PC-3 (cell line): ENCODE measurements at places on chromosomes 4 and X. TPM values are rescaled to one million over a fixed set of nuclear protein-coding genes. Genes with fewer than 3 reads are reported as not detected.

DNA sequence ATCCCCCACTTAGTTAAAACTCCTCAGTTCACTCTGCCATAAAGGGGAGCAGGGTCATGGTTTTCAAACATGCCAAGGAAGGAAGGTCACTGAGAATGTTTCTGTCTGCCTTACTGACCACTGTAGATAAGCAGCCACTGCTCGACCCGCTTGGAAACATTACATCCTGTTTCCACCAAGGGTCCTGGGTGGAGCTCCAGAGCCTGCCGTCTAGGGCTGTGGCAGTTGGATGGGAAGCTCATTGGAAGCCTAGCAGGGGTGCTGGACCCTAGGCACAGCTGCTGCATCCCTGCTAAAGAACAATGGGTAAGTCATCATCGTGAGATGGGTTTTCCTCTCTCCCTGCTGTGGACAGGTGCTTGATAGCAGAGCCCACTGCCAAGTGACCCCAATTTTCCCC lies 76.0 kb upstream of the SRD5A3 start:
- H3K36me3 ChIP-seq: no peaks in the 10 kb centered on the region
- H3K27me3 ChIP-seq: peaks cover 60% of the 10 kb centered on the region
- H3K27ac ChIP-seq: no peak overlapping the region
- H3K4me1 ChIP-seq: no peaks in the 10 kb centered on the region
- H3K4me3 ChIP-seq: no peak overlapping the region

Gene TLR10
- not detected in 2 replicates for total RNA-seq

Gene GPAT3
- total RNA-seq: 22.5 and 34.2 TPM in 2 replicates

Gene MOSPD2
- total RNA-seq: 6.7 and 11.6 TPM in 2 replicates

DNA sequence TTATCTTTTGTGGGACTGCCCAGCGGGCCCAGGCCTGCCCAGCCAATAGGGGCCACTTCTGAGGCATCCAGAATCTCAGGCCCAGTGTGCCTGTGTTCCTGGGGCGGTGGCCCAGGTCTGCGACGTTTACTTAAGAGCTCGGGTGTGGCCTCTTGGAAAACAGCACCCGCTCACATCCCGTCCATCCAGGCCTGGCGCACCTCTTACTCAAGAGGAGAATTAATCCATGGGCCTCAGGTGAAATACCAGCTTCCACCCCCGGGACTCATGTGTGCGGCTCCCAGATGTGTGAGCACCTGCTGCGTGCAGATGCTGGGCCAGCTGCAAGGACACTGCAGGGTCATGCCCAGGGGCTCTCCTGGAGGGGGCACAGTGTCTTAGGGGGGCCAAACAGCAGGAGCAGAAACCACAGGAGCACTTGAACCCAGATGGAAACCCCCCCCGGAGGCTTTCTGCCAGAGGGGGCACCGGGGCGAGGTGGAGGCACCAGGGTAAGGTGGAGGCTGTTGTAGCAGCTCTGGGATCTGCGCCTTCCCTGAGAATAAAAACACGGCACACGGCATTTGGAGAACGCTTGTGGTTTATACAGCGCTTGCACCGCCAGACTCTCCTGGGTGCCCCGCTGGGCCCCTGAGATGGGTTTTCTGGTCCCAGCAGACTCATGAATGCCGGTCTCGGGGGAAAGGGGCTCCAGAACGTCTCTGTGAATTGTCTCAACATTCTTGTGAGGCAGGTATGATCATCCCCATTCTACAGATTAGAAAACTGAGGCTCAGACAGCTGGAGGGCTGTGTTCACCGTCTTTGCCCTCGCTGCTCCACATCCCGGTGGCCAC lies 2.8 kb downstream of the PSAPL1 start:
- peaks cover 15% of the 10 kb centered on the region; the same call in 1 of the 2 replicates for H3K4me1 ChIP-seq
- peak; percentile 40 for DNase-seq
- no peak overlapping the region for H3K27ac ChIP-seq
- no peak overlapping the region for H3K4me3 ChIP-seq
- no peaks in the 10 kb centered on the region for H3K27me3 ChIP-seq

DNA sequence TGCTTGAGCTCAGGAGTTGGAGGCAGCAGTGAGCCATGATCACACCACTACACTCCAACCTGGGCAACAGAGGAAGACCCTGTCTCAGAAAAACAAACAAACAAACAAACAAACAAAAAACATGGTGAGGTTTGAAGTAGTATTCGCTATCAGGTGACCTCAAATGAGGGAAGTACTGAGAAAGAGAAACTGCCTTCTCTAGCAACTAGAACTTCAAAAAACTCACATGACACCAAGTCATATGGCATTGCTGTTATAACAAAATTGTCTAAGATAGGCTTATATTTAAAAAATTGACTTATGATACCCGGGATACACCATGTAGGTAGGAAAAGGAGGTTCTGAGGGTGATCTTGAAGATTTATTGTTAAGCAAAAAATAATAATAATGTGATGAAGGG lies 10.3 kb downstream of the MPP1 start:
- no peaks in the 10 kb centered on the region for H3K27me3 ChIP-seq
- H3K36me3 ChIP-seq: no peaks in the 10 kb centered on the region
- peaks cover 30% of the 10 kb centered on the region for H3K4me1 ChIP-seq
- H3K4me3 ChIP-seq: no peak overlapping the region
- DNase-seq: no peak
- no peak overlapping the region for H3K27ac ChIP-seq

DNA sequence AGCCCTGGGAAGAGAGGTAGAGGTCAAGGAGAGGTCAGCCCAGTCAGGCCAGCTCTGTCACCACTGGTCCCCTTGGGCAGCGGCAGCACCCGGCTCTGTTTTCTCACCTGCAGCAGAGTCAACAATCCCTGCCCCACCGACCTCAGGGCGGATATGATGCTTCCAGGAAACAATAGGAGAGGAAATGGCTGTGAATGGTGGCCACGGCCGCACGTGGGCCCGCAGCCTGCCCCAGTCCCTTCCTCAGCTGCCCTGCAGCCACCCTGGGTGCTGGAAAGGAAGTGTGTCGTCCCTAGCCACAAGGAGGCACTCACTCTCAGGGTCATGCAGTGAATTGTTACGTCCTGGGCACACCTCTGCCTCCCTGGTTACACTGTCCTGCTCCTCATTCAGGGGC lies 92.5 kb upstream of the ENPP6 start:
- H3K4me3 ChIP-seq: no peak overlapping the region
- H3K27ac ChIP-seq: no peak overlapping the region
- peaks cover 6% of the 10 kb centered on the region; the same call in 1 of the 2 replicates for H3K4me1 ChIP-seq
- DNase-seq: peak; percentile 8

- H3K36me3 ChIP-seq: no peaks in the 10 kb centered on the region
- no peaks in the 10 kb centered on the region for H3K27me3 ChIP-seq
- no peak for DNase-seq
- no peak overlapping the region for H3K27ac ChIP-seq
- no peak overlapping the region for H3K4me3 ChIP-seq
These were observed 68.5 kb upstream of the TMEM164 start for GRCh38 chrX:109934434-109934833.

- no peak overlapping the region for H3K27ac ChIP-seq
- peaks cover 57% of the 10 kb centered on the region for H3K4me1 ChIP-seq
These were observed 22.3 kb downstream of the RPS6KA6 start for GRCh38 chrX:84165711-84166110.

GRCh38 chrX:53239474-53239873 lies 14.5 kb upstream of the KDM5C start:
- H3K36me3 ChIP-seq: no peaks in the 10 kb centered on the region
- no peak overlapping the region for H3K27ac ChIP-seq
- peak; percentile 29 for DNase-seq
- no peak overlapping the region for H3K4me3 ChIP-seq

DNA sequence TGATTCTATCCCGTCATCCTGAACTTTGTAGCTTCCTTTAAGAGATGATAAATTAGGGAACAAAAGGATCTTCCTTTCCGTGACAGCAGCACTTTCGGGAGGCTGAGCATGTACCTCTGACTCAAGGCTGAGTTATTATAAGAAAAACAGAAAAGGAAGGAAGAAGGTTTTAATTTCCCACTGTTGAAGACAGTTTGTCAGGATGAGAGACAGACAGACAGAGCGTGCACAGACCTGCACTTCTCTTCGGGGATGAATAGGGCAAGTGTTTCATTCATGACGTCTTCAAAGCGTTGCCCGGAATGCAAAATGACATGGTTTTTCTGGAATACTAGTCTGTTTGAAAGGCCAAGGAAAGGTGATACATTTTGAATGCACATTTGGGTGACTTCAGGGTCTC lies 405.3 kb upstream of the FAT1 start:
- no peak overlapping the region for H3K4me3 ChIP-seq
- H3K4me1 ChIP-seq: peaks cover 17% of the 10 kb centered on the region; the same call in 1 of the 2 replicates
- DNase-seq: peak; percentile 36
- no peaks in the 10 kb centered on the region for H3K27me3 ChIP-seq
- H3K27ac ChIP-seq: peak overlapping the region; percentile 70

GRCh38 chrX:120023259-120023658 lies 54.2 kb downstream of the RHOXF2B start:
- DNase-seq: no peak
- no peaks in the 10 kb centered on the region for H3K36me3 ChIP-seq
- peaks cover 16% of the 10 kb centered on the region; the same call in 1 of the 2 replicates for H3K27me3 ChIP-seq
- no peak overlapping the region for H3K27ac ChIP-seq
- H3K4me1 ChIP-seq: no peaks in the 10 kb centered on the region

Gene PITX2
- total RNA-seq: 0.55 and 1.7 TPM in 2 replicates
